ENCODE measurements at places on chromosomes 4 and X.

DNA sequence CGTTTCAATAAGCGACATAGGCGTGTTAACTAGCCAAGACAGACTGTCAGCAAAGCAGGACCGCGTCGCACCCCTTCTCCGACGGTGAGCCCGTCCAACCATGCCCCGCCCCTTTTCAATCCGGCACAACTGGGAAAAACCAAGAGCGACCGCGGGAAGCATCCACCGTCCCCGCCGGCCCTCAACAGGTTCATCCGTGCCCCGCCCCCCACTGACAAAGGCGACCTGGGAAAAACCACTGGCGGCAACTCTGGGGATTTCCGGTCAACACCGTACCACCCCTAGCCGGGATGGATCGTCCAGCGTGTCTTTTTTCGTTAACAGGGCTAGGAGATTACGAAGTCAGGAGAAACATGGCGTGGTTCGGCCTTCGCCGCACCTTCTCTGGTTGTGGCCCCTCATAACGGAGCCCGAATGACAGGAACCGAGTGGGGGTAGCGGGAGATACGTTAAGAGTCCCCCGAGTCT is 377 bp downstream of the TIMM17B start:
- peak; percentile 73 for DNase-seq

GRCh38 chr4:26590639-26591038 is 6.8 kb downstream of the TBC1D19 start:
- DNase-seq: peak; percentile 63

DNA sequence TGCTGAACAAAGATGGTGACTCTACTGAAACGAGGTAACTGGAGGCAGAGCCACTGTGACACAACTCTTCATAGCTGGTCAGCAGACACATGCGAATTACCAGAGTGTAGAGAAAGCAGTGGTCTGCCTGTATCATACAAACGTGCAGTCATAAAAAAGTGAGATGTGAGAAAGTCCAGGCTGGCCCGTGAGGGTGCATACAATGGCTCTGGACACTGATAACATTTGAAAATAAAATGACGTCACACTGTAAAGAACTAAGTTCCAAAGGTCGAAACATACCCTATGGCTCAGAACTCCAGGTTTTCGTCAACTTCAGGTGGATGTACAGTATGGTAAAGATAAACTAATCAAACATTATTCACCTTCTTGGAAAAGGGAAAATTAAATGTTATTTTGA is 95.7 kb downstream of the SHISA3 start:
- DNase-seq: no peak

GRCh38 chr4:47717188-47717587 is 120.7 kb downstream of the CORIN start:
- no peak for DNase-seq

- DNase-seq: no peak
These were observed 87.4 kb downstream of the SMIM20 start for GRCh38 chr4:26001413-26001812.

- DNase-seq: peak; percentile 34
These were observed 125.5 kb downstream of the C4orf51 start for GRCh38 chr4:145805490-145805889.

DNA sequence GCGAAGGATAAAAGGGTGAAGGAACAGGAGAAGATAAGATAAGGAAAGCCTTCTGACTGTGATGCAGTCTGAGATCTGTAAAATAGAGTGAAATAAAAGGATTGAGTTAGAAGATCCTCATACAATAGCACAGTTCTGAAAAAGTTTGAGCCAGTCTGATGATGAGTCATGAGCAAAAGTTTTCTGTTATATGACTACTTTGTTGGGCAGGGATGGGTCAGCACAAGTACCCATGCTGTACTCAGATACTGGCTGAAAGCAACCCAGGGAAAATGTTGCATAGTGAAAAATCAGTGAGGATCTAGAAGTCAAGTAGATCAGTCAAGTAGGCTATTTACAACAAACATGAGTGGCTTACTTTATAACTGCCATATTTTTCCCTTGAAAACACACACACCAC is 253.5 kb downstream of the PCDH10 start:
- DNase-seq: peak; percentile 47

GRCh38 chr4:27366104-27366823 is 505.6 kb downstream of the STIM2 start:
- peak; percentile 92 for DNase-seq

GRCh38 chr4:77043507-77044136 is 32.2 kb downstream of the CCNI start:
- no peak for DNase-seq

DNA sequence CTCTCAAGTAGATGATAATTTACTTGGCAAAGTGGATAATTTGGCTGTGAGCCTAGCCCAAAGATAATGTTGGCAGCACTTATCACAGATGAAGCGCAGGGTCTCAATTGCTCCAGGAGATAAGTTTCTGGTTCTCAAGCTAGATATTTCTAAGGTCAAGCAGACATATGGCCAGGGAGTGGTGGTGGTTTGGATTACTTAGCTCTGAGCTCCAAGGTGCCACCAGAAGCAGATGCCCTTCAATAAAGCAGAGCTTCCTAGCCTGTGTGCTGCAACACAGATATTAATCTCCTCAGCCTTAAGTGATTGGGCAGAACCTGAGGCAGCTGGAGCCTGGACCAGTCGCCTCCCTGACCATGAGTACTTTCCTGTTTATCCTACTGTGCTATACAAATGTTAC is 79.2 kb upstream of the NALF2 start:
- DNase-seq: no peak

DNA sequence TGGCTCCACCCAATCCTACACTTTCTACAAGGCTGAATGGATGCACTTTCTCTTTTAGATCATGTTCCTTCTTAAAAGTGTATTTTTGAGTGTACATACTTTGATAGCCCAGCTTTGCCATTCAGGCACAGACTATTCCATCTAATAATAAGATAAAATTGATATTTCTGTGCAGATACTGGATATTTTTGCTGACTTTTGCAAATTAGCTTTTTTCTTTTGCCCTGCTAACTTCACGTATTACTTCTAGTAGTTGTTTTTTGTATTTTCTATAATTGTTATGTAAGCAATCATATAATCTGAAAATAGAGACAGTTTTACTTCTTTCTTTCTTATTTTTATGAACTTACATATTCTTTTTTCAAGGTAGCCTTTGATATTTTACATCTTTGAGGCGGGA is 13.5 kb upstream of the GYPA start:
- DNase-seq: no peak

DNA sequence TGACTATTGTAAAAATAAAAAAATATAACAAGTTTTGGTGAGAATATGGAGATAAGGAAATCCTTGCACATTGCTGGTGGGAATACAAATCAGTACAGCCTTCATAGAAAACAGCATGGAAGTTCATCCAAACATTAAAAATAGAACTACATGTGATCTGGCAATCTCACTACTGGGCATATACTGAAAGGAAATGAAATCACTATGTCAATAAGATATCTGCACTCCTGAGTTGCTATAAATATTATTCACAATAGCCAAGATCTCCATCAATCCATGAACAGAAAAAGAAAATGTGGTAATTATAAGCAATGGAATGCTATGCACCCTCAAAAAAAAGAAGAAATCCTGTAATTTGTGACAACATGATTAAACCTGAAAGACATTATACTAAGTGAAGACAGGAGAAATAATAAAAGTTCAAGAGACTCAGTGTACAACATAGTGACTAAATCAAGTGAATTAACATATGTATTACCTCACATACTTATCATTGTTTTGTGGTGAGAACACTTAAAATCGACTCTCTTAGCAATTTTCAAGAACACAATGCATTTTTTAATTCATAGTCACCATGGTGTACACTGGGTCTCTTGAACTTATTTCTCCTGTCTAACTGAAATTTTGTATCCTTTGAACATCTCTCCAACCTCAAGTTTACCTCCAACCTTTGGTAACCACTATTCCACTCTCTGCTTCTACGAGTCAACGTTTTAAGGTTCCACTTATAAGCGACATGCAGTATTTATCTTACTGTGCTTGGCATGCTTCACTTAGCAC is 1703.7 kb upstream of the AGA start:
- peak; percentile 71 for DNase-seq

- DNase-seq: no peak
These were observed 6.8 kb downstream of the SEPTIN6 start for GRCh38 chrX:119686087-119686691.

- no peak for DNase-seq
These were observed 263.0 kb upstream of the RPS6KA3 start for GRCh38 chrX:20529711-20530110.

DNA sequence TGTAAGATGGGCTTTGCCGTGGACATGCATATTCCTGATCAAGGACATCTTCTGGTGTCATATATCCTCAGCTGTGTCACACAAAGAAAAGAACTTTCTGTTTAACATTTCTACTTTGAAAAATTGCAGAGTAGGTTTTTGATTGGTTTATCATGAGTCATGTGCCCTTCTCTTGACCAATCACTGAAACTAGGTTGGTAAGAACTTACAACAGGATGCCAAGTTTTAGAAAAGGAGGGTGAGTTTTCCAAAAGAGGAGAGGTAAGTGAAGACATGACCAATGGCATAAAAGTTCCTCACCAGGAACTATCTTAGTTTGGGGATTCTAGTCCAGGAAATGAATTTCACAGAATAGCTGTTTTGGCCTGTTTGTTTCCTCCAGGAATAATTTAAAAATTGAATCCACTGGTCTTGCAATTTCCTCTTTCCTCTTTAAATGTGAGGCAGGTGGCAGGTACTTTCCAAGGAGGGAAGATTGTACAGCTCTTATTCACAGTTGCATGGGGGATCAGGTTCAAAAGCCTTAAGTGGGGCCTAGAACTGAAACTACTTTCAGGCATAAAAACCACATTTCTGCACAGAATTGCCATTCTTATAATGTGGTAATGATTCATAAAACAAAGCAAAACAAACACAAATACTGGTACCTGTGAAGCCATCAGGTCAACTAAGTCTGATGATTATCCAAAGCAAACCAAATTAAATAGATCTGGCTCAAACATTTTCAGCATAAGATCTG is 1114.5 kb upstream of the LCORL start:
- no peak for DNase-seq

GRCh38 chrX:129780441-129781105 is 824 bp downstream of the SASH3 start:
- no peak for DNase-seq

- DNase-seq: peak; percentile 35
These were observed 43.2 kb downstream of the PCDH7 start for GRCh38 chr4:30763321-30763727.

GRCh38 chr4:112416464-112416863 is 99.5 kb downstream of the NEUROG2 start:
- no peak for DNase-seq

GRCh38 chr4:156290811-156291210 is 337.1 kb upstream of the CTSO start:
- DNase-seq: peak; percentile 35

DNA sequence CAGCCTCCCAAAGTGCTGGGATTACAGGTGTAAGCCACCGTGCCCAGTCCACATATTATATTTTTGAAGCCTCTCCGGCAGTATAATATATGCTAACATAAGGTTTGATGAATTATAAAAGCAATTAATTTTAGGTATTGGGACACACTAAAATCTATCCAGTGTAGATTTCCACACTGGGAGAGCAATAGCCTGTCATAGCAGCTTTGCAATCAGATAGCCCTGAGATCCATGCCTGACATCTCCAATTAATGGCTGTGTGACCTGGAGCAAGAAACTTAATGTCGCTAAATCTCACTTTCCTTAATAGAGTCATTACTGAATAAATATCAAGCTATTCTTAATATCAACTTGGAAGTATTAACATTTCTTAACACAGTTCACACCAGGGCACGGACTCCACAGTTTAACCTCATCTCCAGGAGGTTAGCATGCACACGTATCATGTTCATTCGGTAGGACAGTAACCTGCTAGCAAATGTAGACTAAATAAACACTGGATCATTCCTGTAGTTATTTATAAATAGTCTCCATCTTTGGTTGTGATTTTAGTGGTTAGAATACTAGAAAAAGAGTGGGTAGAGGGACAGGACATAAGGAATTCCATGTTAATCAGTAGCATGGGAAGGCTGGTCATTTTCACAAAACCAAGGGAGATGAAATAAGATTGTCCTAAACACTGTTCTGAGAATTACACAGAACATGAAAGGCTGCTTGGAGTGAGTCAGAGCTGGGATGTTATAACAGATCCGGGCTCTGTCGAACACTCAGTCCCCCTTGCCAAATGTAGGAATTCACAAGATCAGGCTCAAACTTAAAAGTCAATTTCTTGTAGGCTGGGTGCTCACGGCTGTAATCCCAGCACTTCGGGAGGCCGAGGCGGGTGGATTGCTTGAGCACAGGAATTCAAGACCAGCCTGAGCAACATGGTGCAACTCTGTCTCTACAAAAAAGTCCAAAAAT is 254.7 kb downstream of the PALLD start:
- peak; percentile 81 for DNase-seq

DNA sequence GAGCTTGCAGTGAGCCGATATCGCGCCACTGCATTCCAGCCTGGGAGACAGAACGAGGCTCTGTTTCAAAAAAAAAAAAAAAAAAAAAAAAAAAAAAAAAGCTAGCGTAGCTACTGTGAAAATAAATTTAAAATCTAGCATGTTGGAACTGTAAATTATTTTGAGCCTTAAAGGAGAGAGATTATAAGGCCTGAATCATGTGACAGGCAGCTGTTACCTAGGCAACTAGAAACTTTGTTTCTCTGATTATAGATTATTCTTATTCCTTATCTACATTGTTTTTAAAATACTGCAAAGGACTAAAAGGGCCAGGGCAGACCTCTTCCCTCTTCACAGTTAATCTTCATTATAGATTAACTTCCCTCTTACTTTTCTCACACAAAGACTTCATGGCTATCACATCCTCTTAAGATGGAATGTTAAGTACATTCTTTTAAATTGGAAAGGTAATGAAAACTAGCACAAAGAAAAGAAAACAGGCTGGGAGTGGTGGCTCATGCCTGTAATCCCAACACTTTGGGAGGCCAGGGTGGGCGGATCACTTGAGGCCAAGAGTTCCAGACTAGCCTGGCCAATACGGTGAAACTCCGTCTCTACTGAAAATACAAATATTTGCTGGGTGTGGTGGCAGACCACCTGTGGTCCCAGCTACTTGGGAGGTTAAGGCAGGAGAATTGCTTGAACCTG is 21.1 kb upstream of the PDS5A start:
- DNase-seq: no peak
